ENCODE measurements at places on chromosomes 2 and 18.

DNA sequence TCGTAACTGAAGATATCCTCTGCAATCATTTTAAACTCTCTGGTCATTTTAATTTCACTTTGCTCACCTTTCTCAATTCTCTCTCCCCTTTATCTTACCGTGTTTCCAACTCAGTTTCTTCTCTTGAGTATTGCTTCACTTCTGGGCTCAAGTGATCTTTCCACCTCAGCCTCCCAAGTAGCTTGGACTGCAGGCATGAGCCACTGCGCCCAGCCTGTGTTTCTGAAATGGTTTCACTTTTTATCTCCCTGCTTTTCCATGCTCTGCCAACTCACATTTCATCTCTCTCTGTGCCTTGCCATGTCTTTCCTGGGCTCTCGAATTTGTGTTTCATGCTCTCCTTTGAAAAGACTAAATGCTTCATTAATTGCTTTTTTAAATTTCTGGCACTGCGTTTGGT lies 30.5 kb upstream of the TMEM131 start:
- no peak for DNase-seq

DNA sequence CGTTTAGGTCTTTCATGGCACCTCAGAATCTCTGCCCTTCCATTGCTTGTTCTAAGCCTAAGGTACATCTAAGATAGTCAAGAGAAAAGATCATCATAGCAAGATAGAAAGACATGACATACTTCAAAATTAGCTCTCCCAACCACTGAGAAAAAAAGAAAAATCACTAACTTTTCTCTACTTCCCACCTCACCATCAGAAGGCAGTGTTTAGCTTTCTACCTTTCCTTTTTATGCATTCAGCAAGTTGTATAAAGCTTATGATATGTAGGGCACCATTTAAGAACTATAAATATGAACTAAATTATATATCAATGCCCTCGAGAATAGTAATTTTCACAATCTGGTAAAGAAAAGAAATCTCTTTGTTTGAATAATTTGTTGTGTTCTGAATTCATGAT lies 331.8 kb upstream of the VWC2L start:
- DNase-seq = no peak

- DNase-seq = no peak
Measured at GRCh38 chr2:233542507-233542906, 24.1 kb downstream of the USP40 start.

DNA sequence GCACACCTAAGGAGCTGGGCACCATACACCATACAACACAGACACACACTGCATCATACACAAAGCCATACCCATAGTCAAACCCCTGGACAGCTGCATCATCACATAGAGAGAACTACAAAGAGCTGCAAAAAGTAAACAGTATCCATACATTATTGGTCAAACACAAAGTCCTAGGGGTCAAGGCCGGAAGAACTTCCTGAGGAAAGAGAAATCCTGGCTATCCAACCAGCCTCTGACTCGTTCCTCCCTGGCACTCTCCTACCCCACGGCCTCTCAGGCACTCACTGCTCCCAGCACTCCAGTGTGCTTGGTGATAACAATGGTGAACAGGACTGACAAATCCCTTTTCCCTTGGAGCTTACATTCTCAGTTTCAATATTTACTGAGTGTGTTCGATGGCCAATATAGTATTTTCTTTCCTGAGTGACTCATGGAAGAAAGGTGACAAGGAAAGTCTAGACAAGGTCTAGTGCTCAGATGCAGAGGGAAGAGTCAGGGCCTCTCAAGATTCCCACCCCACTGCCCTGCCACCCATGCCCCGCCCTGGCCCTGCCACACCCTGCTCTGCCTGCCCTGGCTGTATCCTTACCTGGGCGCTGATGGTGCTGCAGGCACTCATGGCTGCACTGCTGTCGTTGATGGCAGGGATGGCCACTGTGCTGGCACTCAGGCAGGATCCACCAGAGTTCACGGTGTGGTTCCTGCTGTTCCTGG lies 3.4 kb downstream of the CFAP65 start:
- no peak for DNase-seq

DNA sequence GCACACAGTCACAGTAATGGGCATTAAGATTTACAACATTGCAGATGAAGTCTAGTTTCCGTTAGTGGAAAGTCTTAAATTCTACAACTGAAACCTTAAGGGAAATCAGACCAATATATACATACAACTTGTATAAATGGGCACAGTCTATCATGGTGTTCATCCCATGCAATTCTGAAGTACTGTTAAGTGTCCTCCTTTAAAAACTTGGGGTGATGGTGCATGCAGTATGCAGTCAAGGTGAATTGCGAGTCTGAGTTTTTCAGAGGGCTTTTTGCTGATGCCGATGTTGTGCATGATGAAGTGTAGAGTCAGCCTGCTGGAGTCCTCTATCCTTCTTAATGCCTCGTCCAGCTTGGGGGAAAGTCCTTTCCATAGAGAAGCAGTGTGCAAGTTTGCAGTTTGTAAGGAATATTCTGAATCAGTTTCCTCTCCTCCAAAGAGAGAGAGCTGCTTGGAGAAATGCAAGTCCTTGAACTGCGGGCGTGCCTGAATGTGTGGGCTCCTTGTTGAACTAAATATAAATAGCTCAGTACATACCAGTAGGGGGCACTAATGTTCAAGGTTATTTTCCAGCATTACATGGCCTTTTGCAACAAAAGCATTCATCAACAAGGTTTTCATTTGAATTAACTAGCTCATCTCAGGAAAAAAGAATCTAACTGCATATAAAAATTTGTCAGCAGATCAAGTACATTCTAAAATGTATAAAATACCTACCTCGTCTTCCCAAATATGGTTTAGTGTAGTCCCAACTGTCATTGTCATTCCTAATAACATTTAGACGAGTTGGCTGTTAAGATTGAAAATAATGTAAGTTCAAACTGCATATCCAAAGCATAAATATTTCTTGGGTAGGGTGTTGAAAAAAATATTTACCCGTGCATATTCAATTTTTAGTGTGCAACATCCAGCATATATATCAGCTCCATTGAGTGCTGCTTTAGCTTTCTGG lies 21.3 kb downstream of the HNRNPLL start:
- DNase-seq = no peak

DNA sequence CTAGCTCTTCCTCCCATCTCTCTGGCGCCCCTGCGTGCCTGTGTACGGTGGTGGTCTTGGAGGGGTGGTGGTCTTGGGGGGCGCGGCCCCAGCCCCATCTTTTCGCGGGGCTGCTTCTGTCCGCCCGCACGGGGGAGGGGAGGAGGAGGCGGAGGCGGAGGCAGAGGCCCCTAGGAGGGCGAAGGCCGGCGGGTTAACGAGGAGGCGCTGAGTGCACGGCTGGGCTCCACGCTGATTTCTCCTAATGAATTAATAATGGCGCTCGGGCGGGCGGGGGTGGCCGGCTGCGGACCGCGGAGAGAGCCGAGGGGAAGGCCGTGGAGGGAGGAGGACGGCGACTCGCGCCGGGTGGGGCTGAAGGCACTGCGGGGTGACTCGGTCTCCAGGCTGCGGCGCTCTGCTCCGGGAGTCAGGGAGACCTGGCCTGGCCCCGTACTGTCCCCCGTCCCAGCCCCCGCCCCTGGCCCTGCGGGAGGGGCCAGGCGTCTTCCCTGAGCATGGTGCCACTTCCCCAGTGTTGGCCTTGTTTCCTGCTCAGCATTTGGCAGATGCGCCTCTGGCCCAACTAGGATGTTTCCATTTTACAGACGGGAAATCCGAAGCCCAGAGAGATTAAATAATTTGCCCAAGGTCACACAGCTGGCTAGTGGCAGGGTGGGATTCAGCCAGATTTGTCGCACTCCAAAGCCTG lies 6.0 kb downstream of the GAREM2 start:
- no peak for DNase-seq

DNA sequence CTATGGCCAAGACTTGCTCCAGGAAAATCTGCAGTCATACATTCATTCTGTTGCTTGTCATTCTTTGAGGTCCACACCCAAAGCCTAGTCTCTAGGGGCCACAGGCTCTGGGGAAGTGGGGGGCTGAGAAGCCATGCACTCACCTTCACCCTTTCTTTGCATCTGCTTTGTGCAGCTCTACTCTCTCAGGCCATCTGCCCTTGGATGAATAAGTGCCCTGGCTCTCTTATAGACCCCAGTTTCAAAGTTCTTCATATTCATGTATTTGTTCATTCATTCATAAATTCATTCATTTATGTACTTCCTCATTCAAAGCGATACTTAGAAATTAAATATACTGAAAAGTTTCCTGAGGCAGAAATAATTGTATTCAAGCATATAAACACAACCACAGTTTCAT lies 130.3 kb upstream of the FAM98A start:
- DNase-seq = no peak

DNA sequence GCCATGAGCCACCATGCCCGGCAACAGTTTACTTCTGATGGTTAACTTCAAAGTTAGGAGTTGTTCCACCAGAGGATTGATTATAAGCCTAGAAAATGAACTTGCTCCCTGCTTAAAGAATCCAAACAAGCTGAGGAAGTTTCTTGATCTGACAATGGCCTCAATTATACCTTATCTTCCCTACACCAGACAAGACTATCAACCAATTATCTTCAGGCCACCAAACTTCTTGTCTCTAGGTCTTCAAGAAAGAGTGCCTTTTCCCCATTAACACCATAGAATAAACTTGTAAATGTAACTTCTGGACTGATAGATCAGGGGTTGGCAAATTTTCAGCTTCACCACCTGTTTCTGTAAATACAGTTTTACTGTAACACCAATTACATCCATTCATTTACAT lies 15.0 kb downstream of the ZC3H8 start:
- no peak for DNase-seq

GRCh38 chr2:124542932-124543640 lies 518.0 kb downstream of the CNTNAP5 start:
- DNase-seq = no peak

- DNase-seq = no peak
Measured at GRCh38 chr2:31233231-31233630, 721 bp upstream of the EHD3 start.

- DNase-seq = no peak
Measured at GRCh38 chr18:33653231-33653630, 75.2 kb downstream of the ASXL3 start.

- no peak for DNase-seq
Measured at GRCh38 chr2:206981086-206981674, 41.9 kb downstream of the CPO start.

DNA sequence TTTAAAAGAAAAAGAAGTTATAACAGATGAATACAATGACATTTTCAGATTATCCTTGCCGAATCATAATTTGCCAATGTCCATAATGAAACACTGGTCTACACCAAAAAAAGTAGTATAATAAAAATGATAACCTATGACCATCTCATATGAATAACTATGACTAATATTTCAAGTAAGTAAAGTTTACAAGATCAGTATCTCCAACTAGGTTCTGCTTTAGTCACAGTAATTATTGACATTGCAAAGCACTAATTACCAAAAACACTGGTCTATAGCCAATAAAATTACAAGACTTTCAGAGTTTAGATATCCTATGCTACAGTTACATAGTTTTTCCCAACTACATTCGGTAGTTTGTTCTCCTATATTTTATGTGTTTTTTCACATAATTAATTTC lies 136.7 kb downstream of the MEMO1 start:
- no peak for DNase-seq

DNA sequence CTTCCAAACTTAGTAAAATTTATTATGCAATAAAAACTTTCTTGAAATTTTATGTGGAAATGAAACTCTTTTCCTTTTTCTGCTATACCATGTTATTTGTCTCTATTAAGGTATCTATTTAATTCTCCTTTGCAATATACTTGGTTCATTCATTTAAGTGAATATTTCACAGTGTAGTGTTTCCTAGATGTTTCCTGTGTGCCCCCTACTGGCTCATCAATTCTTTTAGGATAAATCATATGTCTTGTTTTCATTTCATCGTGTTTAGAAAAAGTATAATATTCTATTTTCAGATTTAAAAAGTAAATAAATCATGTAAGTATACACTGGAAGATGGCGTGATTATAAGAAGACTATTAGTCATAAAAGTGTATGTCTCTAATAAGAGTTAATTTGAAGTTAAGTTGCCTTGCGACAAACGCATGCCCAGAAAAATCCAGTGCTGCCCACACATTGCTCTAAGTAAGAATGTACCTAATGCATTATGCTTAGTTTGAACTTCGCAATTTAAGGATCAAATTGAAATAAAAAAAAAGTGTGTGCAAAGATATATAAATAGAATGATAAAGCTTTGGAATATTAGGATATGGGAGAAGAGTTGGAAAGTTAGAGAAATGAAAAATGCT lies 525.4 kb downstream of the KCNJ3 start:
- no peak for DNase-seq

- no peak for DNase-seq
Measured at GRCh38 chr2:72952110-72952823, 34.9 kb downstream of the EMX1 start.

- DNase-seq = no peak
Measured at GRCh38 chr2:154740361-154740760, 41.9 kb downstream of the KCNJ3 start.

DNA sequence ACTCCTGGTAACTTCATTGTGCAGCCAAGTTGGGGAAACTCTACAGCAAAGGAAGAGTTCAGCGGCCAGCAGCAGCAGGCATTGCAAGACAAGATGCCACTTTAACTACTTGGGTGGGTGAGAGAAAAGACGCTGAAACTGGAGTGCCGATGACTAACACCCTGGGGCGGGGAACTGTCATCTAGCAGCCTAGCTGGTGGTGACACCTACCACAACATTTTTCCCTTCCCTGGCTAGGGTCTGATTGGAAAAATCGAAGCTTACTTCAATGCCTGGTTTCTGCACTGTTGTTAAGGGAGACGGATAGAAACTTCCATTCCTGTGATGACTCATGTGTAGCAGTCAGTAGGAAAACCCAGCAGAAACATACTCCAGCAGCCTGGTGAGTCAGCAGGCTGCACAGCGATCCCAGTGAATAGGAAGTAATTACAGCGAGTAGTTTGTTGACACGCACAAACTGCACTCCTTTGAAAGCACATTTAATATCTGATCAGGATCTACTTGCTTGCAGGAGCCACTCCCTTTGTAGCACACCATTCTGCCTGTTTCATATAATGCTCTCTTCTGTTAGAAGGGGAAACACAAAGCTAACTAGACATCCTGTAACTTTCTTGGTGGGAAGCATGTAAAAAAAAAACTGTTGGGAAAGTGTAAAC lies 62.1 kb upstream of the MAPRE2 start:
- DNase-seq = peak; percentile 34

DNA sequence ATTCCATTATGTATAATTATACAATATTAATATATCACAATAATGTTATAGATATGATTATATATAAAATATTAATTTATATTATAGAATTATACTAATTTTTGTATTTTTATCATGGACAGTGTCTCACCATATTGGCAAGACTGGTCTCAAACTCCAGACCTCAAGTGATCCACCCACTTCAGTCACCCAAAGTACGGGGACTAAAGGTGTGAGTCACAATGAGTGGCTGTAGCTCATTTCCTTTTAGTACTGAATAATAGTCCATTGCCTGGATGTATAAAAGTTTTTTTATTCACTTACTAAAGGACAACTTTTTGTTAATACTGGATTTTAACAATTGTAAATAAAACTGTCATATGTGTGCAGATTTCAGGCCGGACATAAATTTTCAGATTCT lies 417.6 kb upstream of the LINC00305 start:
- no peak for DNase-seq

- no peak for DNase-seq
Measured at GRCh38 chr2:190318931-190319554, 583 bp downstream of the HIBCH start.

Data from T-helper 22 cell (primary cell).